ENCODE measurements at places on chromosomes 11 and 22. TPM values are rescaled to one million over a fixed set of nuclear protein-coding genes. Genes with fewer than 3 reads are reported as not detected.

- H3K36me3 ChIP-seq = no peaks in the 10 kb centered on the region
- no peaks in the 10 kb centered on the region for H3K4me1 ChIP-seq
- H3K27me3 ChIP-seq = no peaks in the 10 kb centered on the region
Measured at GRCh38 chr11:77449060-77449521, 24.8 kb downstream of the PAK1 start.

The XKR3 gene
- not detected for total RNA-seq

The TRIM49 gene
- total RNA-seq = not detected

DNA sequence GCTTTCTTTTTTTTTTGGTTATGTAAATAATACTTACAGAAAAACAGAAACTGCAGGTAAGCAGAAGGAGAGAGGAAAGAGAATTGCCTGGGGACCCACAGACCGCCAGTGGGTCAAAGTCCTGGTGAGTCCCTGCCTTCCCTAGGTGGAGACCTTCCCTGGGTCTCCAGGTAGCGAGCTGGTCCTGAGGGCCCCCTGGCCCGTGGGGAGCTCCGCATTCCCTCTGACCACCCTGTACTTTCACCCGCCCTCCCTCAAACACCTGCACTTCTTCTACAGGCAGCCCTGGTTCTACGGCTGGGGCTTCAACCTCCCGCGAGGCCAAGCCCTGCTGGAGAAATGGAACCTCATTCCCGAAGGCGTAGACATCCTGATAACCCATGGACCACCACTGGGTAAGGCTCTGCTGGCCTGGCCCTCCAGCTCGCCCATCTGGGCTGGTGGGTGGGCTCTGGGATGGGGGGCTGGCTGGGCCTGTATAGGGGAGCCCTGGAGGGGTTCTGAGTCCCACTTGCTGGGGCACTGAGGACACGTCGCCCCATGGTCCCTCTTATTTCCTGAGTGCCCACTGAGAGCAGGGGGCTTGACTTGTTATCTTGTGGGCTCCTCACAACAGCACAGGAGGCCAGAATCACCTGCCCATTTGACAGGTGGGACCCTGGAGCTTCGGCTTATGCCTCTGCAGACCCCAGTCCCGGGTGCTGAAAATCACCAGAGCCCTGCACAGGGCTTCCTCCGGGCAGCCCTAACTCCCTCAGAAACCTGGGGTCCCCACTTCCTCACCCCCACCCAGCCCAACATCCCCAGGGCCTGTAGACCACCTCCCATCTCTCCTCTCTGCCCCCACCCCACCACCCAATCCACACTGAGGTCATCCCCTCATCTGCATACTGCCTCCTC lies 86.4 kb downstream of the MPPED1 start:
- H3K36me3 ChIP-seq = no peaks in the 10 kb centered on the region
- H3K27ac ChIP-seq = no peak overlapping the region
- no peak for DNase-seq

DNA sequence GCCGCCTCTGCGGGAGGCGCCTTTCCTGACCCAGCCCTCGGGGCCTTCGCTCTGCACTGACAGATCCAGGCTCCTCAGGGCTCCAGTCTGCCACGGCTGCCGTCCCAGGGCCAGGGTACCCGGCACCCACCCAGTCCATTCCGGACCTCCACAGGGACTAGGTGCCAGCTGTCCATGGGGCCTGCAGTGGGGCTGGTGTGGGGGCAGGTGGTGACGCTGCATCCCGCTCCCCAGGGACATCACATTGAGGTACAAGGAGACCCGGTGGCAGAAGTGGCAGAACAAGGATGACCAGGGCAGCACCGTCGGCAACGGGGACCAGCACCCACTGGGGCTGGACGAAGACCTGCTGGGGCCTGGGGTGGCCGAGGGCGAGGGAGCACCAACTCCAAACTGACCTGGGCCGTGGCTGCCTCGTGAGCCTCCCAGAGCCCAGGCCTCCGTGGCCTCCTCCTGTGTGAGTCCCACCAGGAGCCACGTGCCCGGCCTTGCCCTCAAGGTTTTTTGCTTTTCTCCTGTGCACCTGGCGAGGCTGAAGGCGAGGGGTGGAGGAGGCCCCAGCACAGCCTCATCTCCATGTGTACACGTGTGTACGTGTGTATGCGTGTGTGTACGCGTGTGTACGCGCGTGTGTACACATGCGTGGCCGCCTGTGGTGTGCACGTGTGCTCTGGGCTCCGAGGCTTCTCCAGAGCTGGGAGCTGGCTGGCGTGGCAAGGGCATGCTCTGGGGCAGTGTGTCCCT lies 16.7 kb downstream of the RNH1 start:
- H3K4me3 ChIP-seq = no peak overlapping the region
- no peaks in the 10 kb centered on the region for H3K27me3 ChIP-seq
- H3K36me3 ChIP-seq = peaks cover 49% of the 10 kb centered on the region
- no peak for DNase-seq
- peaks cover 13% of the 10 kb centered on the region for H3K4me1 ChIP-seq
- H3K27ac ChIP-seq = no peak overlapping the region

- peaks cover 10% of the 10 kb centered on the region for H3K4me1 ChIP-seq
- no peak overlapping the region for H3K4me3 ChIP-seq
- no peak for DNase-seq
- H3K27ac ChIP-seq = no peak overlapping the region
- H3K27me3 ChIP-seq = no peaks in the 10 kb centered on the region
Measured at GRCh38 chr11:91788764-91789163, 435.9 kb upstream of the FAT3 start.

- peak; percentile 82 for DNase-seq
- no peaks in the 10 kb centered on the region for H3K27me3 ChIP-seq
- peak overlapping the region; percentile 98 for H3K27ac ChIP-seq
- H3K4me3 ChIP-seq = peak overlapping the region; percentile 42
Measured at GRCh38 chr11:69443968-69444364, 37.5 kb upstream of the LINC01488 start.

DNA sequence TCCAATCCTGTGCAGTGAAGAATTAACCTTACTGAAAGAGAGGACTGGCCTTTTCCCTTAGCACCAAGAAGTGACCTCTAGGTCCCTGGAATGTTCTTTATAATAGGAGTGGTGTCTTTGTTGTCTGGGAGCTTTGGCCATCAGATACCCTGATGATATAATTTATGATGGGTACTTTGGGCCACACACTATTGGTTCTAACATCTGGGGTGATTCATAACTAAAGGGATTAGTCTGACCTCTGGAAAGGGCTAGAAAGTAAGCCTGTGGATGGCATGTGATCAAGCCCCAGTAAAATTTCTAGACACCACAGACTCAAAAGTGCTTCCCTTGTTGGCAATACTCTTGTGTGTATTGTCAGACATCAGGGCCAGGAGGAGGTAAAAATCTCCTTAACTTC lies 891.2 kb downstream of the KCNA4 start:
- no peaks in the 10 kb centered on the region for H3K27me3 ChIP-seq
- no peak for DNase-seq
- H3K4me3 ChIP-seq = no peak overlapping the region
- no peaks in the 10 kb centered on the region for H3K36me3 ChIP-seq
- no peaks in the 10 kb centered on the region for H3K4me1 ChIP-seq
- H3K27ac ChIP-seq = no peak overlapping the region

The ROBO4 gene
- 17.8 TPM for total RNA-seq

The APIP gene
- total RNA-seq = 23.0 TPM

The FERMT3 gene
- total RNA-seq = 4.9 TPM

GRCh38 chr22:47605886-47606285 lies 843.4 kb downstream of the TBC1D22A start:
- no peak for DNase-seq
- H3K27ac ChIP-seq = no peak overlapping the region
- no peaks in the 10 kb centered on the region for H3K36me3 ChIP-seq

The KREMEN1 gene
- total RNA-seq = 44.9 TPM

The C22orf42 gene
- not detected for total RNA-seq

The TECTA gene
- 0.89 TPM for total RNA-seq

DNA sequence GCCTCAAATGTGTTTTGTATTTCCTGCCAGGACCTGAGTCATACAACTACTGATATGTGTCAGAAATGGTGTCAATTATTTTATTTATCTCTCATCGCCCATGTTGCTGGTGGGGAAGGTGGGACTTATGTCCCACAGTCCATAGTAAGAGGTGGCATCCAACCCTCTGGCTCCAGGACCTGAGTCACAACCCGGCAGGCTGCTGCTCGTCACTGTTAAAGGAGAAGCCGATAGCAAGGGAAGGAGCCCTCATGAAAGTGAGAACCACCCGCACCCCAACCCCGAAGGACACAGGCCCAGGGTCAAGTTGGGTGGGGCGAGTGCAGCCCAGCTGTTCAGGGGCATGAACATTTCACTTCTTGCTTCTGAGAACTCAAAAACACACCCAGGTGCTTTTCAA lies 33.1 kb upstream of the TP53I11 start:
- no peak for DNase-seq
- no peaks in the 10 kb centered on the region for H3K27me3 ChIP-seq
- no peak overlapping the region for H3K27ac ChIP-seq
- no peak overlapping the region for H3K4me3 ChIP-seq
- no peaks in the 10 kb centered on the region for H3K36me3 ChIP-seq

DNA sequence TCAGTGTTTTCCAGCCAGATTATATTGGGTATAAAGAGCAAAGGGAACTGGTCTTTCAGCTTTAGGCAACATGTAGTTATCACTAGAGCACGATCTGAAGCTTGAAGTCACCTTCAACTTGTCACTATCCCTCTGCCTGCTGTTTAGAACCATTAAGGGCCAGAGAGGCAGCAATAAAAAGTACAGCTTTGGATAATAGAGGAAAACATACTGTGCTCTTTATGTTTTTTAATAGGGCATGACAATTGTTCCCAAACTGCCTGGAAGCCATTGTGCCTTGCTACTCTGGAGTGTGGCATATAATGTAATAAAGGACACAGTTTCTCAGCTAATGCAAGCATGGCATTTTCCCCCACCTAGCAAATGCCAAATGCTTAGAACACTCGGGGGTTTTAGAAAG lies 1912.0 kb upstream of the RAG2 start:
- H3K4me3 ChIP-seq = no peak overlapping the region
- no peaks in the 10 kb centered on the region for H3K27me3 ChIP-seq
- no peak for DNase-seq
- H3K27ac ChIP-seq = no peak overlapping the region
- no peaks in the 10 kb centered on the region for H3K36me3 ChIP-seq

DNA sequence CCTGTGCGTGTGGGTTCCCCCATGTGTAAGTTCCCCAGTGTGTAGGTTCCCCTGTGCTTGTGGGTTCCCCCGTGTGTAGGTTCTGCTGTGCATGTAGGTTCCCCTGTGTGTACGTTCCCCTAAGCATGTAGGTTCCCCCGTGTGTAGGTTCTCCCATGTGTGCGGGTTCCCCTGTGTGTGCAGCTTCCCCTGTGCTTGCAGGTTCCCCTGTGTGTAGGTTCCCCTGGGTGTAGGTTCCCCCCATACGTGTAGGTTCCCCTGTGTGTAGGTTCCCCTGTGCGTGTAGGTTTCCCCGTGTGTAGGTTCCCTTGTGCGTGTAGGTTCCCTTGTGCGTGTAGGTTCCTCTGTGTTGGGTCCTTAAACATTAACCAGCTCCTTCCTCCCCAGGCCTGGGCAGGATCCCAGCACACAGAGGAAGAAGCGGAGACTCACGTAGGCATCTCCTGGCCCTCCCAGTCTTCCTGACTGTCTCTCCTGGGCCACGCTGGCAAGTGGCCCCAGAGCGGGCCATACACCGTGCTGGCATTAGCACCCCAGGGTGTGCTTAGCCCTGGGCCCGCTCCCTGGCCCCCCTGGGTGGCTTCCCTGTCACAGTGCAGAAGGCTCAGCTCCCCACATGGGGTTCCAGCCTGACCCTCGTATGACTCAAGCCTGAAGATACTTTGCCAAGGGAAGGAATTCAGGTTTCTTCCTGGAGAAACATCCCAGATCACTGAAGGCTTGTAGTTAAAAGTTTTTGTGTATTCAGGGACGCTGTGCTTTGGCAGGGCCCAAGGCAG lies 2.8 kb upstream of the GRAMD4 start:
- H3K27ac ChIP-seq = no peak overlapping the region
- no peak overlapping the region for H3K4me3 ChIP-seq
- DNase-seq = no peak
- peaks cover 64% of the 10 kb centered on the region for H3K4me1 ChIP-seq
- H3K27me3 ChIP-seq = no peaks in the 10 kb centered on the region

The C11orf68 gene
- total RNA-seq = 13.6 TPM

GRCh38 chr22:47402876-47403525 lies 640.6 kb downstream of the TBC1D22A start:
- no peak for DNase-seq
- peaks cover 6% of the 10 kb centered on the region for H3K27me3 ChIP-seq
- no peak overlapping the region for H3K4me3 ChIP-seq

The SCGB1C1 gene
- total RNA-seq = not detected

GRCh38 chr11:77115181-77115611 lies 12.6 kb downstream of the OMP start:
- no peaks in the 10 kb centered on the region for H3K4me1 ChIP-seq
- no peak overlapping the region for H3K4me3 ChIP-seq
- H3K27me3 ChIP-seq = no peaks in the 10 kb centered on the region
- no peak for DNase-seq
- peaks cover 23% of the 10 kb centered on the region for H3K36me3 ChIP-seq

GRCh38 chr11:28697920-28698827 lies 590.0 kb downstream of the METTL15 start:
- H3K4me3 ChIP-seq = no peak overlapping the region
- H3K4me1 ChIP-seq = no peaks in the 10 kb centered on the region
- peak; percentile 53 for DNase-seq
- no peaks in the 10 kb centered on the region for H3K36me3 ChIP-seq

The FKBP2 gene
- 40.4 TPM for total RNA-seq

The OR51B5 gene
- 0.31 TPM for total RNA-seq

GRCh38 chr11:70912226-70912840 lies 340.0 kb downstream of the SHANK2 start:
- peaks cover 25% of the 10 kb centered on the region for H3K4me1 ChIP-seq
- no peak overlapping the region for H3K4me3 ChIP-seq
- DNase-seq = no peak
- no peak overlapping the region for H3K27ac ChIP-seq
- no peaks in the 10 kb centered on the region for H3K27me3 ChIP-seq

The OR4D10 gene
- not detected for total RNA-seq

DNA sequence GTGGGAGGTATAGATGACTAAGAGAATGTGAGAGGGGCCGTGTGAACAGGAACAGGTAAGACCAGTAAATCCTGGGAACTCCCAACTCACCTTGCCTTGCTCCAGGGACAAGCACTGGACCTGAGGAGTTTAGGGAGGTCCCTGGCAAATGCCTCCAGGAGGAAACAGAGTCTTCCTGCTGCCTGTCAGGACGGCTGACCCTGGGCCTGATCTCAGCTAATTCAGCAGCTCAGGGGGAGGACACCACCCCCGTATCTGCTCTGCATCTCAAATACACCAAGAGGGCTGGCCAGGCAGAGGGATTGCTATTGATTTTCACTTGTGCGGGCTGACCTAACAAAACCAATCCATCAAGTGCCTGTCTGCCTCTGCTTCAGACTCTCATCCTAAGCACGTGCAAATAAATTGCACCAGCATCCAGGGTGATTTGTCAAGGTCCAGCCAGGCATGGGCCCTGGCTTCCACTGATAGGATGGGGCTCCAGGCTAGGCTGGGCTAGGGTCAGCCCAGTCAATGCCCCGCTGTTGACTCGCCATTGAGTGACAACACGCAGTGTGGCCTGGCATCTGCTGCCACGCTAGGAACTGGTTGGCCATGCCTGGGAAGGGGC lies 20.3 kb downstream of the UQCR10 start:
- H3K36me3 ChIP-seq = peaks cover 47% of the 10 kb centered on the region
- no peaks in the 10 kb centered on the region for H3K27me3 ChIP-seq
- no peak overlapping the region for H3K4me3 ChIP-seq
- H3K4me1 ChIP-seq = peaks cover 1% of the 10 kb centered on the region
- no peak for DNase-seq
- no peak overlapping the region for H3K27ac ChIP-seq

- H3K27me3 ChIP-seq = no peaks in the 10 kb centered on the region
- peaks cover 73% of the 10 kb centered on the region for H3K4me1 ChIP-seq
- DNase-seq = peak; percentile 87
- peaks cover 34% of the 10 kb centered on the region for H3K36me3 ChIP-seq
- peak overlapping the region; percentile 90 for H3K27ac ChIP-seq
- H3K4me3 ChIP-seq = no peak overlapping the region
Measured at GRCh38 chr22:20551805-20552442, 44.5 kb downstream of the MED15 start.
